Motor neuron (in vitro differentiated cells): ENCODE measurements at places on chromosomes 11 and 22.

DNA sequence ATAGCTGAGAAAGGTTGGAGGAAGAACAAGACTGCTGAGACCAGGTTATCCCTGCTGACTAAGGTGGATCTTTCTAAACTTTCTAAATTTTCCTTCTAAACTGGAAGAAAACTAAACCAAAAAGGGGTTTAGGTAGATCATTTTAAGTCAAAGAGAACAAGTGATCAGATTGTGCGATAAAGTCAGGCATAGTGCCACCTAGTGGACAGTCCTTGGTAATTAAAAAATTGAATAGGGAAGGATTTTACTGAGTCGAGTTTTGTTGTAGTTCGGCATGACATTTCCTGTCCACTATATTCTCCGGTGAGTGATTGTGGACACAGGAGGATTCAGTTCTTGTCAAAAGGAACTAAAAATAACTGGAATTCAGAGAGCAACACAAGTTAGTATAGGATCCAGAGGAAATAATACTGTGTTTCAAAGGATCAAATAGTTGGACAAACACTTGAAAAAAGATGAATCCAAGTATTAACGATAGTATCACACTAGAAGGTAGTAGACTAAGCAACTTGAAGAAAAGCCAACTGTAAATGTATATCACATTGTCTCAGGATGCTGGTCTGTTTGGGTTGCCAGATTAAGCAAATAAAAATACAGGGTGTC lies 1236.4 kb downstream of the FAM181B start:
- peak; percentile 39 for ATAC-seq

DNA sequence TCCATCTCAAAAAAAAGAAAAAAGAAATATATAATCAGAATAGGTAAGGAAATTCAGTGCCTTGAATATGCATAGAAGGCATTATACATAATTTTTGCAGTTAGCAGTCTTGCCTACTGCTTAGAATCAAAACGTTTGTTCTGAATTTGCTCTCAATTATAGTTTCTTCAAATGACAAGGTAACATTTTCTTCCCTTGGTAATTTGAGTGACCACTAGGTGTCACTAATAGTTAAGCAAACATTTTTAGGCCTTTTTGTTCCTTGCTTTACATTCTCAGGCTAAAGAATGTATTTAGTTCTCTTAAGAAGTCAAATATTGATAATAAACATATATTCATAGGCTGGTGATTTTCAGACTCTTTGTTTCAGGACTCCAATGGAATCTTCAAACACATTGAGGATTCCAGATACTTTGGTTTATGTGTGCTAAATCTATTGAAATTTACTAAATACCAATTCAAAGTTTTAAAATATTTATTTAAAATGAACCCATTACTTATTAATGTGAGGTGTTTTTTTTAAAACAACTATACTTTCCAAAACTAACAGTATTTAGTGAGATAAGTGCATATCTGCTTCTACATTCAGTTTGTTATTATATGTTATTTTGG lies 55.0 kb upstream of the DEPDC7 start:
- no peak for ATAC-seq

- no peak for ATAC-seq
Observed at GRCh38 chr11:119993722-119994121, 144.2 kb downstream of the TRIM29 start.

- ATAC-seq = peak; percentile 28
Observed at GRCh38 chr11:34236572-34236971, 121.2 kb downstream of the ABTB2 start.

DNA sequence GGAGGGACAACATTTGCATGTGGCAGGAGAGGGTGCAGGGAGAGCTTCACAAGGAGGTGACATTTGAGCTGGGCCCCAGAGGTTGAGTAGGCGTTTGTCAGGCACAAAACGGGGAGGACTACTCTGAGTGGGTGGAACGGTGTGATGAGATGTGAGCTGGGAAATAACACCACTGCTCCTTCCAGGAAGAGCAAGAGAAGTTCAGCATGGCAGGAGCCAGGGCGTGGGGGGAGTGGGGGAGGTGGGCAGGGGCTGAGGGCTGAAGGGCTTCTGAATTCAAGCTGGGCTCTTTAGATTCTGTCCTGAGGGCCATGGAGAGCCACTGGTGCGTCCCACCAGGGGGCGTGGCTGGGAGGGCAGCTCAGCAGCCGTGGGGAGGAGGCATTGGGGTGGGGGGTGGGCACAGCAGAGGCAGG lies 54.2 kb downstream of the OTOG start:
- ATAC-seq = no peak

GRCh38 chr22:28943501-28943879 lies 60.1 kb downstream of the ZNRF3 start:
- ATAC-seq = no peak

GRCh38 chr11:114340311-114341131 lies 44.3 kb downstream of the NNMT start:
- ATAC-seq = peak; percentile 99

DNA sequence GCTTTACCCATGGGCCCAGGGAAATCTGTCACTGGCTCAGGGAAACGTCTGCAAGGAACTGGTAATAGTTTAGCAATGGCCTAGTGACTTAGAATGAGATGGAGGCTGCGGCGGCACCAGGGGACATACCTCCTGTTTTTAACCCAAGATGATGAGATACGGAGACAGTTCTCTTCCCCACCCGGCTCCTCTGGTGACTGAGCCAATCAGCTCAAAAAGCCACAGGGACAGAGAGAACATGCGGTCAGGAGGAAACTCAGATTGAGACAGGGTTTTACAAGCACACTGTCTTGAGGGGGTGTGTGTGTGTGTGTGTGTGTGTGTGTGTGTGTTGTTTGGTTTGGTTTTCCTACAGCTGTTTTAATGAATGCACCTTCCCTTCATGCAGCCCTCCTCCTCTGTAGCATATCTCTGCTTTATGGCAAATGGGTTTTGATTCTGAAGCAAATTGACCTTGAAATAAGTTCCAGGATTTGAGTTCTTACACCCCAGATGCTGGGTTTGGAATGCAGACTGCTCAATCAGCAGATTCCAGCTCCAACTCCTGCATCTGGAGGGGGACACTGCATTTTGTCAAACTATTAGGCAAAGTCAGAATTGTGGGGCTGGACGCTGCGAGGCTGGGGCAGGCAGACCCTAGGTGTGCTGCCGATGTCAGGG lies 246.2 kb downstream of the NTM start:
- no peak for ATAC-seq

GRCh38 chr11:45815747-45816146 lies 10.8 kb downstream of the SLC35C1 start:
- no peak for ATAC-seq

GRCh38 chr11:27339941-27340340 lies 23.1 kb downstream of the CCDC34 start:
- no peak for ATAC-seq

- ATAC-seq = no peak
Observed at GRCh38 chr22:31566484-31566883, 70.1 kb downstream of the SFI1 start.

- peak; percentile 89 for ATAC-seq
Observed at GRCh38 chr11:125105926-125106325, 5.5 kb downstream of the TMEM218 start.

DNA sequence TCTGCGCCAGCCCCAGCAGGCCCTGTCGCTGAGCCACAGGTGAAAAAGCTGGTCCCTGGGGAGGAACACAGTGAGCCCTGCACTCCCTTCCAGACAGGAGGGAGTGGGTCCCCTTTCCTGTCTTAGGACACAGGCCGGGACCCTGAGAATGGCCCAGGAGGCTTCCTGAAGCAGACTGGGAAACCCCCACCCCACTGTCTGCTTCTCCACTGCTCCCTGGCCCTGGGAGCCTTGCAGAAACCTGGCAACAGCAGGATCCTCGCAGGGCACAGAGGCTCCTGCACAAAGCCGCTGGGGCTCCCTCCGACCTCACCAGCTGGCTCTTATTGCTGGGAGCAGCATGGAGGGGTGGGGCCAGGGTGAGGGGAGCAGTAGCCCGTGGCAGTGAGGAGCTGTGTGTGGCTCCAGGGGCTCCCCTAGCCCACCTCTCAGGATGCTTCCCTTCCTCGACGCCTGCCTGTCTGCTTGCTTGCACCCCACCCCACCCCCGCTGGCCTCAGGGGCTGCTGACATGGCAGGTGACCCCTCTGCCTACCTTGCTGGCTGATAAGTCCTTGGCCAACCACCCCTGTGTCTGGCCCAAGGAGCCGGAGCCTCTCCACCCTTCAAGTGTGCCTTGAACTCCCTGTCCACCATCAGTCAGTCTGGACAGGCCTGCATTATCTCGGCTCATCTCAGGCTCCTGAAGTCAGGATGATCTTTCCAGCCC lies 72.1 kb upstream of the KCNQ1OT1 start:
- peak; percentile 48 for ATAC-seq
